ENCODE measurements at places on chromosomes 12 and 14.

DNA sequence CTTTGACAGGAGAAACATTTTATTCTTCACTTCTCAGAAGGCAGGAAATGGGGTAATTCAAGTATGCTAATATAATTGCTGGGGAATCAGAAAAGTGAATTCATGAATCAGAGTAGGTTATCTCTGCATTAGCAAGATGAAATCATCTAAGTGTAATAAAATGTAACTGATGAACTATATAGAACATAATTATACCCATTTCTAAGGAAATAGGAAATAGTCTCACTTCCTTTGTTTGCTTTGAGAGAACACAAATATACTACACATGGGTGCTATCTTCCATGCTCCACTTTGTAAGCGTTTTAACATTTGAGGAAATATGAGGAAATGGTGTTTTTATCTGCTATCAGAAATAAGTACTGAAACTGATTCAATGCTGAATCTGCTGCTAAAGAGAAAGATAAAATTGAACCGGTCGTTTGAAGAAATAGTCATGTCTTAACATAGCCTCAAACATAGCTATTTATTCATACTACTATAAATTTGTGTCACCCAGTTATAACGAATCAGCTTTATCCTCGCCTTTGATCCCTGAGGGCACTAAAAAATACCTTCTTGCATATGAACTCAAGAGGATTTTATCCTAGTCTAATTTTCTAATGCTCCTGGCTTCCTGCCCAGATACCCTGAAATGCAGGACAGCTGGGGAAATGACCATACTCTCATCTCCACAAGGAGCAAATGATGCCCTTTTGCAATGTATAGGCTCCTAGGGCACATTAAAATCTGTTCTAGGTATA, 696.0 kb downstream of the C12orf50 start:
- DNase-seq, result no peak

DNA sequence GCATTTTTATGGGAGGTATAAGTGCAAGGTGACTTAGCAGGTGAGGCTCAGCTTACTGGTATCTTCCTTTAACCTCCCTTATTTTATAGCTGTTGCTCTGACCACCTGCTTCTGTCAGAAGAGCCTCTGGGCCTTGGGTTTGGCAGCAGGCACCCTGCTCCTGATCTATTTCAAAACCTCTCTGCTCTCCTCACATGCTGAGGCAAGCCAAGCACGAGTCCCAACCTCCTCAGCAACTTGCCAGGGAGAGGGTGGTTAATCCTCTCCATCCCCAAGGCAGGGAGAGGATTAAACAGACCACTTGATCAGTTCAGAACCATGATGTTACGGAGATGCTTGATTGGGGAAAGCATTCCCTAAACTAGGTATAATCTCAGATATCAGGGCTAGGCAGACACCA, 5.4 kb downstream of the PLEKHH1 start:
- no peak for DNase-seq

DNA sequence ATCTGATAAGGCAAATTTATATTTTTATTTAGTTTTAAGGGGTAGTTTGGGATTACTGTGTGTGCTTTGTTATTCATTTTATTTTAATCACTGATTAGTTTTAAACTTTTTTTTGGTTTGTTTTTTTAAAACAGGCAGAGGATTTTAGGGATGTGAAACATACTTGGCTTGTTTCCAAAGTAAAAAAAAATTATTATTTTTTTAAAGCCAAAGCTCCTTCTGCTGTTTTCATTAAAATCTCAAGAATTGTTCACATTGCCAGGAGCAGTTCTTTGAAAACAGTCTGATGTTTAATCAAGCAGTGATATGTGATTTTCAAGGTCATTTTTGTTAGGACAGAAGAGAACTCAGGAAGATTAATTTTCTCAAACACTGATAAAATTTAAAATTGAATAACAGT, 11.2 kb downstream of the TTC8 start:
- DNase-seq, result no peak

GRCh38 chr14:91732859-91733477, 1.1 kb upstream of the CATSPERB start:
- no peak for DNase-seq

- peak; percentile 66 for DNase-seq
These were observed 55.1 kb upstream of the ARID2 start for GRCh38 chr12:45674181-45674977.

DNA sequence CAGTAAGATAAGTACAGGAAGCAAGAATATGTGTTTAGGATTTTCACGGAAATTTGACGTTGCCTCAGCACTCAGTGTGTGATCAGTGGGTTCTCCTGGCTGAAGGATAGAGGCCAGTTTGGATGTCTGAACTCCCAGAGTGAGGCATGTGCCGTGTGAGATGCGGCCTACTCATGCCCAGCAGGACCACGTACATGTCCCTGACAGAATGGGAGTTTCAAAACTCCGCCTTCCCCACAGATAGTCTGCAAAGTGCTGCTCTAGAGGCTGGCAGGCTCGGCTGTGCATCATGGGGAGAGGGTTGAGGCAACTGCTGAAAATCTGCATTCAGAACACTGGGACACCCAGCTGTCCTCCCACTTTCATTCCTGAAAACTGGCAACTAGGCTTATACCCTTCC, 58.3 kb downstream of the NINJ2 start:
- no peak for DNase-seq

GRCh38 chr14:56657604-56658003, 78.0 kb downstream of the TMEM260 start:
- no peak for DNase-seq

DNA sequence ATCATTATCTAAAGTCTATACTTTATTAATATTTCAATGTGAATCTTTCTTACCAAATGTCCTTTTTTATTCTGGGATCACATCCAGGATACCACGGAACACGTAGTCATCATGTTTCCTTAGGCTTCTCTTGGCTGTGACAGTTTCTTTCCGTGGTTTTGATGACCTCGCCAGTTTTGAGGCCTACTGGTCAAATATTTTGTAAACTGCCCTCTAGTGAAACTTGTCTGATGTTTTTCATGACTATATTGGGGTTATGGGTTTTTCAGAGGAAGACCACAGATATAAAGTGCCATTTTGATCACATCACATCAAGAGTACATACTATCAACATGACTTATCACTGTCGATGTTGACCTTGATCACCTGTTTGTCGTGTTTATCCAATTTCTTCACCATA, 14.1 kb upstream of the SERPINA6 start:
- no peak for DNase-seq

- no peak for DNase-seq
These were observed 15.4 kb downstream of the TRIM9 start for GRCh38 chr14:51079489-51079888.

- no peak for DNase-seq
These were observed 670 bp upstream of the PSMA3 start for GRCh38 chr14:58243790-58244555.

DNA sequence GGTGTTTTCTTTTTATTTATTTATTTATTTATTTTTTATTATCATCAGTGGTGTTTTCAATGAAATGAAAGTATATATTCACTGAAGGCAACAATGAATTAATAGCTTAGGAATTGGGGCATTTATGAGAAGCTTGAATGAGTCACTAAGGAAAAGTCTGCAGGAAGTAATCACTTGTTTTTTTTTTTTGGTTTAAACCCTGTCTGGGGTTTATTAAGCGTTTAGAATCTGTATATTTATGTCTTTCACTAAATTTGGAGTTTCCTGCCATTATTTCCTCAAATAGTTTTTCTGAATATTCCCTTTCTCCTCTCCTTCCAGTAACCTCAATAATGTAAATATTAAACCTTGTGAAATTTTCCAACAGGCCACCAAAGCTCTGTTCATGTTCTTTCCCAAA, 85.5 kb downstream of the TESC start:
- no peak for DNase-seq

DNA sequence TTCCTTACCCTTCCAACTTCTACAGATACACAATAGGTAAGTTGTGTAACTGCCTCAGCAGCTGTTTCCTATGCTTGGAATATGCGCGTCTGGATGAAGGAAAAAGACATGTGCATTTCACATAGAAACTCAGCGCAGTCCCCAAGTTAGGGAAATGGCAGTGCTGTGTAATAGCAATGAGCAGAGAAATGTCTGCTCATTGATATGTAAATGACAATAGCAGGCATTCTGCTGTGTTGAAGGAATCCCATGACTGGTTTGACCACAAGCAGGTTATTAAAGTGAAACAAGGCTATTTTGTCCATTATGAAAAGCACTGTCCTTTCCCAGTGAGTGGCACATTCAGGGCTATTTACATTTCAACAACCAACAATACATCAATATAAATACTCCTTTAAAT, 106.6 kb downstream of the BTG1 start:
- DNase-seq, result no peak

- DNase-seq, result no peak
These were observed 110.2 kb downstream of the KIF21A start for GRCh38 chr12:39332661-39333175.

DNA sequence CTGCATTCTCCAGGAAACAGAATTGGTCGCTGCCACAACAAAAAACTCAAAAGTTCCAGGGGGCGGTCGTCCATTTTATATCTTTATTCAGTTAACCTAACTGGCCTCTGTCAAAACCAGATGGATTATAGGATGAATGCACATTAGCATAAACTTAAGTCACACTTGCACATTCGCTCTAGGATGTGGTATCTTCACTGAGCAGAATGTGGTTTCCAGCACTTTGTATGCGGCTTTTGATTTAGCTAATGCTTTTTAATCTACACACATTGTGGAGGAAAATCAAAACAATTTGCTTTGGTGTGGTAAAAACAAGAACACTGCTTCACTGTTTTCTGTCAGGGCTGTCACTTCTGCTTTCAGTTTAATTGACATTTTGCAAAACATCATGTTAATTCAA, 4.5 kb downstream of the TAS2R50 start:
- DNase-seq, result no peak

GRCh38 chr12:101566318-101566717, 28.5 kb upstream of the MYBPC1 start:
- DNase-seq, result no peak

- DNase-seq, result no peak
These were observed 15.3 kb downstream of the RAPGEF3 start for GRCh38 chr12:47743311-47743860.

GRCh38 chr12:94266796-94267536, 118.6 kb downstream of the PLXNC1 start:
- DNase-seq, result no peak

DNA sequence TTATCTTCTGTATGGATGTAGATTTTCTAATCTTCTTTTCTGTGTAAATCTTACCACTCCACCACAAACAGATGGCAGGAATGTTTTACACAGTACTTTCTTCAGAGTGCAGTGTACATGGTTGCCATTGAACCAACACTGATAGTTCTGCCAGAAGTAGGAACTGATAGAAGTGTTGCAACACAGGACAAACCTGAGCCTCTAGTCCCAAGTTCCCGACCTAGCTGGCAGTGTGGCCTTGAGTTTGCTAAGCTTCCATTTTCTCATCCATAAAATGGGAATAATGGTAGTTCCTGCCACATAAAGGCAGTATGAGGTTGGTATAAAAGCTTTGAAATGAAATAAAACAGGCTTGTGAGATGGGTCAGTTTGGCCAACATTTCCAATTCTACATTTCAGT, 50.8 kb upstream of the SAV1 start:
- no peak for DNase-seq

DNA sequence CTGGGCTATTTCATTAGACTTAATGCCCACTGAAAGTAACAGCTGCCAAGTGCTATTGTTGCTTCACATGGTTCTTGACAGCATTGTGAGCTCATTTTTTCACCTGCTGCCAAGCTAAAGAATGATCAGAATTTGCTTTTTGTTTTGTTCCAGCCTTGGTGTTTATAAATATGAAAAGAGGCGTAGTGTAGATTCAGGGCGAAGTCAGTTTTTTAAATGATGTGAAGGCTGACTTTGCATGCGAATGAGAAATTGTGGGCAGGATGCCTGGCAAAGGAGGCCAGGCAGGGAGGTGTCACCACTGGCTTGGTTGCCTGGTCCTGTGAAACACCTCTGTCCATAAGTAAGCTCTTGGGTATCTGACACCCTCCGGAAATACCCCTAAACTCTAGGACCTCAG, 93.3 kb upstream of the NAP1L1 start:
- no peak for DNase-seq

GRCh38 chr14:68814539-68815297, 21.9 kb upstream of the ZFP36L1 start:
- peak; percentile 65 for DNase-seq

DNA sequence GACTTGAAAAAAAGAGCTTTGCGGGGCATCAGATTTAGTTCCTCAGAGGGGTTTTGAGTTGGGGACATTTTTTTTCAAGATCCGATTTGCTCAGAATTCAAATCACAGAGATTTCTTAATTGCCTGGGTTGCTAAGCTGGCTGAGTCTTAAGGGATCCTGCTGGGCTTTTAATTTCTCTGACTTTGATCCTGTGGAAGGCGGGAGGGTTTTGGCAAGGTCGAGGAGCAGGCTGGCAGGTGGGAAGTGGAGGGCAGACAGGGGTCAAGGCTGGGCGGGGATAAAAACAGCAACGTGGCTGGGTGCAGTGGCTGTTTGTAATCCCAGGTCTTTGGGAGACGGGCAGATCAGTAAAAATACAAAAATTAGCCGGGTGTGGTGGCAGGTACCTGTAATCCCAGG, 33.5 kb upstream of the CCDC63 start:
- no peak for DNase-seq

- no peak for DNase-seq
These were observed 108.9 kb downstream of the GPR135 start for GRCh38 chr14:59356312-59356711.

DNA sequence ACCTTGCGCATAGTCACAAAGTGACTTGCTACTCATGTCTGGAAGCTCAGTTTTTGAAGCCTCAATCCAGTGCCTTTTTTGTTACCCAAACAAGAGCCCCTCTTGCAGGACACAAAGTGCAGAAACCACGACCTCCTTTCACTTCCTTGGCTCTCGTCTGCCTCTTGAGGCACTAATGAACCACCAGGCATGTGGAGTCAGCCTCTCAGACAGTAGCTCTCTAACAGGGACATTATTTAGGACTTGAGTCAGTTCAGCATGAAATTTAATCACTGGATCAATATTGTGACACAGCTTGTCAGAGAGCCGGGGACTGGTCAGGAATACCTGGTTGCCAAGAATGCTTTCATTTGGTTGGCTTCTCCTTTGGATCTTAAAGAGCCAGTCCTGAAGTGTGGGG, 46.7 kb downstream of the HSPB8 start:
- DNase-seq, result no peak

DNA sequence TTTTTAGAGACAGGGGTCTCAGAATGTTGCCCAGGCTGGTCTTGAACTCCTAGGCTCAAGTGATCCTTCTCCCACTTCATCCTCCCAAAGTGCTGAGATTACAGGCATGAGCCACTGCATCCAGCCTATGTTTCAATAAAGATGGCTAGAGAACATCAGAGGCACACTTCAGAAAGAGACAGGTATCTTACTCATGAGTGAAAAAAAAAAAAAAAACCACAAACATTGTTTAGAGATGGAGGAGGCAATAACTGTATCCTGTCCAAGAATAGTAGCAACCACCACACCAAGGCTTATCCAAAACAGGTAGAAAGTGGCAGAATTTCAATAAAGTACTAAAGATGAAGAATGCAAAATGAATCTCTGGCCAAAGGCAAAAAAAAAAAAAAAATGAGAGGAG, 30.3 kb downstream of the EEA1 start:
- DNase-seq, result no peak

DNA sequence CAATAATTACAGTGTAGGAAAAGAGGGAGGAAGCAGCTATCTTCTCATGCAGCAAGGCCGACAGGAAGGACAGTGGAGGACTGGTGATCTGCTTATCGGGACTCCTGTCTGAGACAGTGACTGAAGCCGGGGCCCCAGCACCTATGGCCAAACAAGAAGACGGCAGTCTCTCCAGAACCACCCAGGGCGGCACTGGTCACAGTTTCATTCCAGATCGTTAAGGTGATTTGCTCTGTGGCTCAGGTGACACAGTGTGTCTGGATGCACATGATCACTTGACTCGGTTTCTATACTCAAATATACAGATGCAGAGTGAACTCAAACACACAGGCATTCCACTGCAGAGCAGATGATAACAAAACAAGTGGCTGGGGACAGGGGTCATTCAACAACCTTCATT, 52.1 kb upstream of the CORO1C start:
- DNase-seq, result no peak
